IMR-90 (cell line): ENCODE measurements at places on chromosomes 16 and 17.

- DNase-seq: no peak
Observed at GRCh38 chr17:51083981-51084380, 36.7 kb downstream of the SPAG9 start.

DNA sequence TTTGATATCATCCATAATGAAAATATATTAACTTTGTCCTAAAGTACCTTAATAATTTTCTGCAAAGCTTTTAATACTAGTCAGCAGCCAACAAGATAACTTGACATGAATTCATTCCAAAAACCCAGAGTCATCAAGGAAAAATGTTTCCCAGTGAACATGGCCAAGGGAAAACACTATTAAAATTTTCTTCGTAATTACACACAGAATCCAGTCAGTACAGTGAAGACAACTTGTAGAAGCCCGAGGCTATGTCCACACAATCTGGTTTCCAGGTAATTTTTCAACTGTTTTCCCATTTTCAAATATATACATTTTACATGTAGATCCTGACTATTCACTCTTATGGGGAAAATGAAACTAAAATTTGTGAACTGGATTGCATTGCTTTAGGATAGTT is 600.9 kb downstream of the CDH8 start:
- DNase-seq: no peak

GRCh38 chr16:10921536-10922327 is 20.5 kb downstream of the DEXI start:
- no peak for DNase-seq

GRCh38 chr17:52389632-52390031 is 231.1 kb upstream of the CA10 start:
- DNase-seq: no peak

DNA sequence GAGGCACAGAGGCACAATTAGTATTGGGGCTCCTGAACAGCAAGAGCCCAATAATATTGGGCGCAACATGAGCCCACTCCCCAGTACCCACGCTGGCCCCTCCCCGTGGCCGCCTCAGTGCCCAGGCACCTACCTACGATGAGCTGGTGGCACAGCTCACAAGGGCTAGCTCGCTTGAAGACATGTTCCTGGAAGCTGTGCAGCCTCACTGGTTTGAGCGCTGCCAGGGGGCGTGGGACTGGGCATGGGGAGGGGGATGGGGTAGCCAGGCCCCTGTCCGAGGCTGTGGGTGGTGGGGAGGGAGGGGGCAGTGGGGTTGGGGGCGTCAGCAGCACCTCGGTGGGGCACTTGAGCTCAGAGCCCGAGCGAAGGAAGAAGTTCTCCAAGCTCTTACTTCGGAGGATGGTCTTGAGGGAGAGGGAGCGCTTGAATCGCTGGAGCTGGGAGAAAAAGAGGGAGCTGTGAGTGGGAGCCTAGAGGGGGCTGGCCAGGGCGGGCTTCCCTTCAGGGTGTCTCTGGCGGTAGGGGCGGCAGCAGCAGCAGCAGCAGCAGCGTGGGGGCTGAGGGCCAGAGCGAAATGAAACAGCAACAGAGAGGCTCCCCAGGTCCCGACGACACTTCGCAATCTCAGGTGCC is 7.9 kb downstream of the STAC2 start:
- DNase-seq: no peak

GRCh38 chr17:44376124-44376523 is 12.5 kb upstream of the FAM171A2 start:
- DNase-seq: peak; percentile 10

- DNase-seq: peak; percentile 70
Observed at GRCh38 chr16:28180655-28181460, 30.9 kb downstream of the XPO6 start.

GRCh38 chr17:35051183-35051578 is 12.3 kb downstream of the RFFL start:
- DNase-seq: no peak

GRCh38 chr16:2473999-2474876 is 689 bp upstream of the TBC1D24 start:
- DNase-seq: peak; percentile 27

DNA sequence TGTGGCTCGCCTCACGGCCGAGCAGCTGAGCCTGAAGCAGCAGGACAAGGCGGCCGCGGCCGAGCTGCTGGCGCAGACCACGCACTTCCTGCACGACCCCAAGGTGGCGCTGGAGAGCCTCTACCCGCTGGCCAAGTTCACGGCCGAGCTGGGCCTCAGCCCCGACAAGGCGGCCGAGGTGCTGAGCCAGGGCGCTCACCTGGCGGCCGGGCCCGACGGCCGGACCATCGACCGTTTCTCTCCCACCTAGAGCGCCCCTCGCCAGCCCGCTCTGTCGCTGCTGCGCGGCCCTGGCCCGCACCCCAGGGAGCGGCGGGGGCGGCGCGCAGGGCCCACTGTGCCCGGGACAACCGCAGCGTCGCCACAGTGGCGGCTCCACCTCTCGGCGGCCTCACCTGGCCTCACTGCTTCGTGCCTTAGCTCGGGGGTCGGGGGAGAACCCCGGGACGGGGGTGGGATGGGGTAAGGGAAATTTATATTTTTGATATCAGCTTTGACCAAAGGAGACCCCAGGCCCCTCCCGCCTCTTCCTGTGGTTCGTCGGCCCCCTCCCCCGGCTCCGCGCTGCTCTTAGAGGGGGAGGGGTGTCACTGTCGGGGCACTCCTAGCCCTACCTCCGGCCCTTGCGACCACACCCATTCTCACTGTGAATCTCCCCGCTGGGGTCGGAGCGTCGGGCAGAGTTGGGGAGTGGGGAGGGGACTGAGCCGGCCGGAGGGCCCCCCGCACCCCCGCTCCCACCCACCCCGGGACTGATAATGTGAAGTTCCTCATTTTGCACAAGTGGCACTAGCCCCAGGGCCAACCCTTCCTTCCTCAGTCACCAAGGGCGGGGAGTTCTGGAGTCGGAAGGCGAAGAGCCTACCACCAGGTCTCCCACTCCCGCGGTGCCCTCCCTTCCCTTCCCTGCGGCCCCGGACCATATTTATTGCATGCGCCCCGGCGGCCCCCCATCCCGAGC is 4.0 kb downstream of the HIC1 start:
- peak; percentile 76 for DNase-seq

- no peak for DNase-seq
Observed at GRCh38 chr16:84427553-84427952, 59.2 kb downstream of the ATP2C2 start.

- no peak for DNase-seq
Observed at GRCh38 chr16:85229869-85230462, 117.7 kb upstream of the CIBAR2 start.

DNA sequence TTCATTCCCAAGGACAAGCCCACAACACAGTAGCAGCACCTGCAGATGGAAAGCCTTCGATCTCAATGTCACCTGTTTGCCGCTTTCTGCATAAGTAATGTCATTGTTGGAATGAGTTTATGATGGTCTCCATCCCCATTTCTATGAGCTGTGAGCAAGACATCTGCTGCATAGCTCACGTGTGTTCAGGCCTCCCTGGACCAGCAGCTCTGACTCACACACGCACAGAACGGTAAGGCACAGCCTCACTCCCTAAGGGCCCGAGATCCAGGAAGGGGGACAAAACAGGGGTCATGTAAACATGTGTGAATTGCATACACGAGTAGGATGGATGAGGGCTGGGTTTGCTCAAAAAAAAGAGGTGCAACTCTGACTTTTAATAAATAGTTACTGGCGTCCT is 223.1 kb downstream of the SOX9 start:
- DNase-seq: peak; percentile 55

DNA sequence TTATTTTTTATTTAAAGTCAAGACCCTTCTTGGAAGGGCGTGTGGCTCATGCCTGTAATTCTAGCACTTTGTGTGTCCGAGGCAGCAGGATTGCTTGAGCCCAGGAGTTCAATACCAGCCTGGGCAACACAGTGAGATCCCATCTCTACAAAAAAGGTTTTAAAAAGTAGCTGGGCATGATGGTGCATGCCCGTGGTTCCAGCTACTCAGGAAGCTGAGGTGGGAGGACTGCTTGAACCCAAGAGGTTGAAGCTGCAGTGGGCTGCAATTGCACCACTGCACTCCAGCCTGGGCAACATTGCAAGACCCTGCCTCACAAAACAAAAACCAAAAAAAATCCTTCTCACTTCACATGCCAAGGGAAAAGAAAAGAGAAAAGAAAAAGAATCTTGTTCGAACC is 29.6 kb downstream of the MINK1 start:
- DNase-seq: no peak

- DNase-seq: no peak
Observed at GRCh38 chr16:54923055-54923473, 7.6 kb upstream of the IRX5 start.

DNA sequence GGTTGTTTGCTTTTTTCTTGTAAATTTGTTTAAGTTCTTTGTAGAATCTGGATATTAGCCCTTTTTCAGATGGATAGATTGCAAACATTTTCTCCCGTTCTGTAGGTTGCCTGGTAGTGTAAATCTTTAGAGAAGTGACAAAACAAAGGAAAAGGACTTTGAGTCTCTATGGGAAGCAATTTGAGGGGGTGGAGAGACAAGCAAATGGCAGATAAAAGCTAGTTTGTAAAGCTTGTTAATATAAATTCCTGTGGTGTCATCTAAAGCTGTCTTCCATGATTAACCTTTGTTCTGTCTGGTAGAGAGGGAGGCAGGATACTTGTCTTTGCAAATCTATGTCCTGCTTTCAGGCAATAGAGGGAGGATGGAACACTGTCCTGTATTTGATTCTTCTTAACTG is 40.6 kb upstream of the CACNG4 start:
- DNase-seq: no peak

- no peak for DNase-seq
Observed at GRCh38 chr17:3763777-3764170, 37.2 kb downstream of the ITGAE start.

DNA sequence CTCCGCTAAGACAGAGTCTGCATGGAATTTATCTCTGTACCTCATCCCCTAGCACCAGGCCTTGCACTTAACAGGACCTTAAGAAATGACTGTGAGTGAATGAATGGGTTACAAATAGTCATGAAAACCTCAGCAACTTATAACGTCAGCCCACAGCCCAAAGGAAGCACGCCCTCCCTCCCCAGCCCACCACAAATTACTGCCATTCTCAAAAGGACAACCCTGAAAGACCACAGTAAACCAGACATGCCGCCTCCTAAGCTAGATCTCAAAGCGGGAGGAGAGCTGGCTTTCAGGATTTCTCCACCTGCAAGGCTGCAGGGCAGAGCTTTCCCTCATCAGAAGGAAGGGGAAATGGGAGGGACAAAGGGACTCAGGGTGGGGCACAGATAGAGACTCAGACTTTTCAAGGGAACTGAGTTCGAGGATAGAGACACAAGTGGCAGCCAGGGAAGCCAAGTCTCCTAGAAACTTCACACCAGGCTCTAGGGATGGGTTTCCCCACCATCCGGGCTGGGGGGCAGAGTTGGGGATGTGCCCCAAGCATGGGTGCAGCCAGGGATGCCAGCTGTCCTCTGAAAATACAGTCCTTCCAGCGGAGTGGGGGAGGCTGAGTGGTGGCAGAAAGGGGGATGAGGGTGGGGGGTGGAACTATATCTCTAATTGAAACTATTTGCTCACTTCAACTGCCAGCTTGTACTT is 56.7 kb downstream of the PLXDC1 start:
- DNase-seq: no peak

DNA sequence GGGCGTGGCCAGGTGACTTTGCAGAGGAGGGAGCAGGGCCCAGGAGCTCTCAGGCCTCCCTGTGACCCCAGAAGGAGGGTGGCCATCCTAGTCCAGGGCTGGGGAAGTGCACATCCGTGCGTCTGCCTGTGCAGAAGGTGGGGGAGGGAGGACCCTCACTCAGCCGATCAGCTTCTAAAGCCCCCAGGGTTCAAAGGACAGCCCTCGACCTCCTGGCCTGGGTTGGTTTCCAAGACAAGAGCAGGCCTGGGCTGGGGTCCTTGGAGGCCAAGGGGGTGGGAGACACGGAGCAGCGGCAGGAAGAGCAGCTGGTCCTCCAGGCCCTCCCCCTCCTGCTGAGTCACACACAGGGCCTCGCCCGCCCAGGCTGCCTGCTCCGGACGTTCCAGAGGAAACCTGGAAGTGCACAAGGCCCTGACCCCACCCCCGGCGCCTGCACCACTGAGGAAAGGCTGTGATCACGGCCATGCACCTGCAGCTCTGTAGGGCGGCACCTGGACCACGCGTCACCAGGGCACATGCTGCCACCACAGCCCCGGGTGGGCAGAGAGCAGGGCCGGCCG is 67.1 kb upstream of the ZNF469 start:
- DNase-seq: peak; percentile 77

GRCh38 chr16:79415983-79416640 is 184.4 kb downstream of the MAF start:
- no peak for DNase-seq

- DNase-seq: no peak
Observed at GRCh38 chr16:30924913-30925631, 1.7 kb downstream of the FBXL19 start.

DNA sequence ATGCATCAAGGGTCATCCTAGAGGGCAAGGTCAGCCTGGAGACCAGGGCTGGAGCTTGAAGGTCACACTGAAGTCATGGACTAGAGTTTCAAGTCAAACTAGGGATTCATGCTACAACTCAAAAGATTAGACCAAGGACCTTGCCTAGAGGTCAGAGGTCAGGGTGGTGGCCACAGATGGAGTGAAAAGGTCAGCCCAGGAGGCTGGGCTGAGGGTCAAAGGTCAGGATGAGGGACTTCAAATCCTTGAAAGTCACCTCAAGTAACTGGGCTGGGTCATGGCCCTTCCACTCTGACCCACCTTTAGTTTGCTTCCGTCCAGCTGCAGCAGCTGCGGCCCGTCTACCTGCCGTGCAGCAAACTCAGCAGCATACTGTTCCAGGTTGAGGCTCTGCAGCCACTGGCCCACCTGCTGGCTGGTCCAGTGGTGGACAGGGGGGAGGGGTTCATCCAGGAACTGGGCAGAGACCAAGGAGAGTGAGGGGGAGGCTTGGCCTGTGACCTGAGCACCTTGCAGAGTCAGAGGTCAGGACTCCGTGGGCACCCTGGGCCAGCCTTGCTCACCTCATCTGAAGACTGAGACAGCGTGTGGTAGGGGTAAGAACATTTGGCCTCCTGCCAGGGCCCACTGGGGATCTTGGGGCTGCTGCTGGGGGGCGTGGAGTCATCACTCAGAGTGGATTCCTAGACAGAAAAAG is 16.2 kb downstream of the SAMD14 start:
- DNase-seq: no peak

DNA sequence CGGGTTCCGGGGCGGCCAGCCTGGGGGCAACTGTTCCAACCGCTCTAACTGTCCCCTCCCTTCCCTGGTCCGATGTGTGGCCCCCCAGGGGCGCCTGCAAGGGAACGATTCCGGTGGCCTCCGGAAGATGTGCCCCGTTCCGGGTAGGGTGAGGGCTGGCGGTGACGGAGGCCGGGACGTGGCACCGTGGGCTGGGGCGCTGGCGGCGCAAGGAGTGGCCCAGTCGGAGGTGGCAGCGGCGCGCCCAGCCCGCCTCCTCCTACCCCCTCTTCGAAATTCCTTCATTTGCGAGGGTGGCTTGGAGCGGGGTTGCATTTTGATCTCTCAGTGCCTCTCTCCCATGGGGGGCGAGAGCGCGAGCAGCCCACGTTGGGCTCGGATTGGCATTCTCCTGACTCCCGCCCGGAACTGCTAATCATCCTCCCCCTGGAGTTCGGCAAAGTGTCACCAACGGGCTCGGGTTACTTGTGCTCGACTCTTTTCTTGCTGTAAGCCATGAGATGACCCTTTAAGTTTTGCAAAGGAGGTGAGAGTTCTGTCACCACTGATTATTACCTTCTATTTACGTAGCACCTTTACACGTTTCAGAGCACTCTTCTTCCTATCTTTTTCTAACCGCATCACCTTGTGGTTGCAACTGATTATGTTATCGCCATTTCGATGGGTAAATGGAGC is 622 bp downstream of the NDEL1 start:
- DNase-seq: peak; percentile 56

GRCh38 chr17:50508573-50509460 is 578 bp downstream of the MYCBPAP start:
- DNase-seq: no peak

- no peak for DNase-seq
Observed at GRCh38 chr16:74842413-74842812, 67.8 kb upstream of the FA2H start.
